ENCODE measurements at places on chromosomes 6 and 20. TPM values are rescaled to one million over a fixed set of nuclear protein-coding genes. Genes with fewer than 3 reads are reported as not detected.

The CST8 gene
- not detected for total RNA-seq

GRCh38 chr6:159030168-159030567, 14.6 kb downstream of the TAGAP start:
- DNase-seq, result no peak
- H3K27ac ChIP-seq, result no peak overlapping the region
- no peaks in the 10 kb centered on the region for H3K27me3 ChIP-seq
- no peaks in the 10 kb centered on the region for H3K4me1 ChIP-seq
- no peaks in the 10 kb centered on the region for H3K36me3 ChIP-seq
- H3K4me3 ChIP-seq, result no peak overlapping the region

DNA sequence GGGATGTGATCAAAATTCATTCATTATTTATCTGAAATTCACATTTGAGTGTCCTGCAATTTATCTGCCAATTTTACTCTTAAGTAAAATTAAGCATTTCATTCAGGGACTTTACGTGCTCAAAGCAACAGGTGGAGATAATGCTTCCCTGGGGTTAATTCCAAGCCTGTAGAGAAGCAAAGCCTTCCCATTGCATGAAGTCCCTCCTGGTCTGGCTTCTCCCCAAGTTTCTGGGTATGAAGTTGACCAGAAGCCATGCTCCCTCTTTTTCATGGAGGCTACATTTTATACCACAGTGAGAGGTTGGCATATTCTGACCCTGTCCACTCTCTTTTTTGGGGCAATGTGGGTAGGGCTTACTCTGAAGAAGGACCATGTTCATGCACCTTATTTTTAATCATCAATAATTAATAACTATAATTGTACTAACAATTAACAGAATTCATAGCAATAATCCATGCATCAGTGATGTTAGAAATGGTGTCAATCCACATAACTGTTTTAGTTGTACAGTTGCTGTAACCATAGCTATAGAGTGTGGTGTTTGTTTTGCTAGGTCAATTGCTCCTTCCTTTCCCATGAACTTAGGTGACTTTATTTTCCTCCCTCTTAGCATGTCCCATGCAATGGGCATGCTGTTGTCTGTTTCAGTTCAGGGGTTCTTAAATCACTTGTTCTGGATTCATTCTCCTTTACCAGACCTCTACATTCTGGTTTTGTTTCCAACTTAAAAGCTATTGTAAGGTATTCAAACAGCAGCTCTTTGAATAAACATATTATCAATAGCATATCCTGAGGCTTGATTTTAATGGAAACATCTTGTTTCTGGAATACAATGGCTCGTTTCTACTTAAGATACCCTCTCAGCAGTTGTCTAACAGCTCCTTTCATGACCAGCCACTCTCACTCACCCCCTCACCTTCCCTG, 1.5 kb downstream of the LAMA4 start:
- H3K4me3 ChIP-seq, result peak overlapping the region; percentile 80
- no peak overlapping the region for H3K27ac ChIP-seq
- no peaks in the 10 kb centered on the region for H3K36me3 ChIP-seq
- H3K27me3 ChIP-seq, result no peaks in the 10 kb centered on the region
- DNase-seq, result no peak
- H3K4me1 ChIP-seq, result peaks cover 13% of the 10 kb centered on the region

GRCh38 chr20:39195582-39196021, 233.5 kb downstream of the DHX35 start:
- no peak overlapping the region for H3K27ac ChIP-seq
- H3K27me3 ChIP-seq, result no peaks in the 10 kb centered on the region
- H3K4me3 ChIP-seq, result no peak overlapping the region
- peaks cover 5% of the 10 kb centered on the region for H3K4me1 ChIP-seq
- DNase-seq, result no peak

GRCh38 chr20:19078448-19079373, 133.7 kb upstream of the SLC24A3 start:
- no peaks in the 10 kb centered on the region for H3K27me3 ChIP-seq
- peaks cover 28% of the 10 kb centered on the region for H3K4me1 ChIP-seq
- no peaks in the 10 kb centered on the region for H3K36me3 ChIP-seq
- 0 out of 2 replicates have a peak overlapping the region, but pooled peaks have one; percentile 14 for H3K27ac ChIP-seq
- H3K4me3 ChIP-seq, result no peak overlapping the region

DNA sequence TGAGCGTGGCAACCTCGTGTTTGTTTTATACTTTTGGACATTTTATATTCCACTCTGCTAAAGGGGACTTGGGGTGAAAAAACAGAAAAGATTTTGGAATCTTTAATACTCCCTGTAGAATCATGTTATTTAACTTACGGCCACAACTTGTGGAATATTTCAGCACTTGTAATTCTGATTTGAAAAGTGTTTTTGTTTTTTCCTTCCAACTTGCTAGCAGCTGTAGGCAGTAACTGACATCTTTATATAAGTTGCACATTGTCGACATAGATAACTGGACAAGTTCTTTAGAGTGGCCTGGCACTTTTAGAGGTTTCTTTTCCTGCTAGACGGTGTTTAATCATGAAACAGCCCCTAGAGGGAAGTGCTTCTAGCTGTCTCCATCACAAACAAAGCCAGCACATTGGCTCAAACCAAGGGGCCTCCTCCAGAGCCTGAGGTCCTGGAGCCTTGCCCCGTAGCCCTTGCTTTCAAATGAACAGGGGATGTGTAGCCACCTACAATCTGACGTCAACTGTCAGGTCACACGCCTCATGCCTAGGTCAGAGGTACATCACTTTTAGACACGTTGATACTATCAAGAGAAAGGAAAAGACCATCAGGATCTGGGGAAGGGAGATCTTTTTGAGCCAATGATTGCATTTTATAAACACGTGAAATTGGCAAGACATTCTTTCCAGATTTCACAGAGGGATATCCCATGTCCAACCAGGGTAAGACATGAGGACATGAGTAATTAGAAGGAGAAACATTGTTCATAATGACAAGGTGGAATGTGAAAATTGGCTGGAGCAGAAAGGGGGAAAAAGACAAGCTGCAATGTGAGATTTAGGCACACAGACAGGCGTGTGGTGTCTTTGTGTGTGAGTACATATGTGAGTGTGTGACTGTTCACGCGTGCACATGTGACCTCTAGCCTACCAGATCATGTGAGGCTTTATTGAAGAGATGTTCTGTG, 92.1 kb downstream of the TXNDC5 start:
- no peak overlapping the region for H3K27ac ChIP-seq
- H3K36me3 ChIP-seq, result no peaks in the 10 kb centered on the region
- DNase-seq, result no peak
